Activated CD4-positive, alpha-beta memory T cell treated with anti-CD3 and anti-CD28 coated beads, Interleukin-2, amount 10 ng/mL, durations not matched to agents 7 days and 5 days (primary cell): ENCODE measurements at places on chromosomes 12 and 14.

GRCh38 chr12:101172316-101172715 lies 37.7 kb downstream of the SLC5A8 start:
- no peak for DNase-seq

DNA sequence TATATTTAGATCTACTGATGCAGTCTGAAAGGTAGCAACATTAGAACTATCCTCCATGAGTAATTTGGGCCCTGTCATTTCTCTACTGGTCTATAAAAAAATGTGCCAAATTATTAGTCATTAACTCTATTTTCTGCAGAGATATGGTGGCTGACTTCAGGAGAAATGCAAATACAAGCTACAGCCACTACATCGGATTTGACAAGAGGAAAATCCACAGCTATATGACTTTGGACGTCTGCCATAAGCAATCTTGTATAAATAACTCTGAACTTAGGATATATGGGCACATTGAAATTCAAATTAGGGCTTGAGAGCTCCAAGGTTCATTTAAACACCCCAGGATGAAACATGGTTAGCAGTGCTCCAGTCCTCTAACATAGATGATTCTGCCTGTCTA lies 983.0 kb upstream of the LRFN5 start:
- no peak for DNase-seq

- DNase-seq = no peak
Measured at GRCh38 chr12:19850346-19851065, 411.2 kb downstream of the AEBP2 start.

DNA sequence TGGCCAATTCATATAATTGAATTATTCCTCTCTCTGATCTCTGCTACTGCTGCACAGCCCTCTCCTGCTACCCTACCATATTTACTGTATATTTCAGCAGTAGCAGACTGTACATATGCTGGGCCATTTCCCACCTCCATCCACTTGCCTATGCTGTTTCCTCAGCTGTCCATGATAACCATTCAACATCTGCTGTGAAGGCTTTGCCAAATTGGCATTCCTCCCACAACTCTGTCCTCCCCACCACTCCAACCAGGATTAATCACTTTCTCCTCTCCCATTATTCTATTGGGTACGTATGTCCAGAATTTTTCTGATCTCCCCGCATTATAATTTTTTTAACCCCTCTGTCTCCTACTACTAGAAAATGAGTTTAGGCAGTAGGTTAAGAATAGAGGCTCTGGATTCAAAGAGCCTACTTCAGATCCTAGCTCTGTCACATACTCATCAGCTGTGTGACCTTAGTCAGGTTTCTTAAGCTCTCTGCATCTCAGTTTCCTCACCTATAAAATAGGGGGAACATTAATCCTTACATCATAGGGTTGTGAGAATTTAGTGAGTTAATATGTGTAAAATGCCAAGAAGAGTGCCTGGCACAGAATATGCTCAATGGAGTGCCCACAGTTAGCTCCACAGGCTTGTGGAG lies 123.3 kb downstream of the KICS2 start:
- DNase-seq = no peak

DNA sequence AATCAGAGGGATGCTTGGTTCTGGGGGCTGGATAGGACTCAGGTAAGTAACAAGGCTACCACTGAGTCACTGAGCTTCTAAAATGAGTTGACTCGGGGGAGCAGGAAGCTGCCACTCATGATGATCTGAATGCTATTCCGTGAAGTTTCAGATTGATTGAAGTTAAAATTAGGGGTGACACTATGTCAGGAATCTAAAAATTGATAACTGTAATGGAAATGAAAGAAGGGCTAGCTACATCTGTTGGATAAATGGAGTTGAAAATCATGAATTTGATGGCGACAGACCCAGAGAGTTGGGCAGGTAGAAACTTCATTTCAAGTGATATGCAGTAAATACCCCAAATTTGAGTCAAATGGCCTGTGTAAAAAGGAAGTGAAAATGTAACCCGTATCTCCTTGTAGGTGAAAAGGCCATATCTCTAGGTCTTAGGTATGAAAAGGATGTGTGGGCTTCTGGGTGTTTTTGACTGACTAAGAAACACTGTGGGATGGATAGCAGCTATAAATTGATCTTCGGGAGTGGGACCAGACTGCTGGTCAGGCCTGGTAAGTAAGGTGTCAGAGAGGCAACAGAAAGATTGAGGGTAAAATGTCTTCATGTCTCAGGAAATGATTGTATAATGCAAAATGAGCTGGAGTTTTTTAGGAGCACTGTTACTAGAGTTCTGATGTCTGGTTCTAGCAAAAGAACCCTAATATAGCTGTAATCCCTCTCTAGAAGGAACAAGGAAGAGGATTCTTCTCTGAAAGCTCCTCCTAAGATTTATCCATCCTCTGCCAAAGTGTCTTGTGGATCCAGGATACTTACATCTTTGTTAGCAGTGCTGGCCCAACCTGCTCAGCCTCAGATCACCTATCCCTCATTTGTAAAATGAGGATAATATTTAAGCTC lies 57.3 kb downstream of the DAD1 start:
- no peak for DNase-seq

DNA sequence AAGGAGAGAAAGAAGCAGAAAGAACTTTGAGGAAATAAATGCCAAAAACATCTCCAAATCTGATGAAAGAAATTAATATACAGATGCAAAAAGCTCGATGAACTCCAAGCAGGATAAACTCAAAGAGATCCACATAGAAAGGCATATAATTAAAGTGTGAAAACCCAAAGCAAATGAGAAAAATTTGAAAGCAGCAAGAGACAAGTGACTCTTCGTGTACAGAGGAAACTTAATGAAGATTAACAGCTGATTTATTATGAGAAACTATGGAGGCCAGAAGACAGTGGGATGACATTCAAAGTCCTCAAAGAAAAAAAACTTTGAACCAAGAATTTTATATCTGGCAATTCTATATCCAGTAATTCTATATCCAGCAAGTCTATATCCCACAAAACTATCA lies 163.0 kb upstream of the TMCC3 start:
- DNase-seq = no peak

GRCh38 chr14:54758041-54758440 lies 144.6 kb downstream of the GCH1 start:
- no peak for DNase-seq

- DNase-seq = no peak
Measured at GRCh38 chr12:89685363-89685972, 23.2 kb downstream of the ATP2B1 start.

DNA sequence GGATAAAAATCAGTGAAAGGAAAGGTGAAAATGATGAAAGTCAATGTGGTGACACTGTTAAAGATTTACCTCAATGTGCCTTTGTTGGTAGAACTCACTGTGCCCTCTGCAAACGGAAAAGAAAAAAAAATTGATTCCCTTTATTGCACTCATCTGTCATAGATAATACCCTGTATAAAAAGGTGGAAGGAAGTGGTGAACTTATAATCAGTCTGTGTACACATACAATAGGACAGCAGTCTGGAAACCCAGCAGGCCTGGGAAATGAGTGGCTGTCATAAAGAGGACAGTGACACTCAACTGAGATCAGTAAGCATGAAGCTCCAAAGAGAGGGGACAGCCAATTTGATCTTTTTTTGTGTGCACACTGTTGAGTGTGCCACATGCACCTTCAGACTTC lies 364.7 kb downstream of the NOVA1 start:
- DNase-seq = no peak

GRCh38 chr12:72448805-72449204 lies 176.6 kb downstream of the TRHDE start:
- DNase-seq = no peak

DNA sequence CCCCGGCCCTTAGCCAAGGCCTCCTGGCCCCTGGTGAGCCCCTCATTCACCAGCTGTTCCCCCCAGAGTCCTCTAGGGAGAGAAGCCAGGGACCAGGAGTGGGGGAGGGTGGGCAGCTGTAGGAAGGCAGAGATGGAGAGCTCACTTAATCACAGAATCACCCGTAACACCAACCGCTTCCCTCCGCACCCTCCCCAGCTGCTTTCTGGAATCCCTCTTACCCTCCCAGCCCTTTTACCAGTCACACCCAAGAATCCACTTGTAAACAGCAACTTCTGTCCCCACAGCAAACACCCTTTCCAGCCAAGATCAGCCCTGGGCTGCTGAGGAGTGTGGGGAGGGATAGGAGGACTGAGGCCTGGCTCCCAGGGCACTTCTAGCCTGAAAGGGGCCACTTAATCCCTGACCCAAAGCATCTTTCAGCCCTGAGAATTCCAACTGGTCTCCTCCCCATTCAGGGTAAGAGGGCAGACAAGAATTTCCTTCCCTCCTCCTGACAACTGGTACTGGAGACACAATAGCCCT lies 18.8 kb downstream of the NCKAP5L start:
- no peak for DNase-seq

DNA sequence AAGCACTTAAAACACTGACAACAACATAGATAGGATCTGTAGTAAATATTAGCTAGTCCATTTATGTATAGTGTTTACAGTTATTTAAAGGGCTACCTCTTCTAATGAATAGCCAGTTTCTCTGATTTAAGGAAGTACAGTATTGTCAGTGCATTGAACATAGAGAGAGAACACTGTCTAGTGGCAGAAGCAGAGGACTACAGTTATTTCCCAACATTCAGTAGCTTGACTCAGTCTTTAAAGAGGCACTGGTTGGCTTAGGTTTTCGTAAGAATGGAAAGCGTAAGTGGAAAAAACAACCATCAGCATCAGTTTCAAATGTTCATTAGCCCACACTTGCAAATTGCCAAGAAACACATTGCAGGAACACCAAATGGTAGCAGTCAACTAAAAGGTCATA lies 125.0 kb upstream of the HMGA2 start:
- no peak for DNase-seq

GRCh38 chr14:105427412-105427811 lies 7.8 kb downstream of the MTA1 start:
- no peak for DNase-seq

DNA sequence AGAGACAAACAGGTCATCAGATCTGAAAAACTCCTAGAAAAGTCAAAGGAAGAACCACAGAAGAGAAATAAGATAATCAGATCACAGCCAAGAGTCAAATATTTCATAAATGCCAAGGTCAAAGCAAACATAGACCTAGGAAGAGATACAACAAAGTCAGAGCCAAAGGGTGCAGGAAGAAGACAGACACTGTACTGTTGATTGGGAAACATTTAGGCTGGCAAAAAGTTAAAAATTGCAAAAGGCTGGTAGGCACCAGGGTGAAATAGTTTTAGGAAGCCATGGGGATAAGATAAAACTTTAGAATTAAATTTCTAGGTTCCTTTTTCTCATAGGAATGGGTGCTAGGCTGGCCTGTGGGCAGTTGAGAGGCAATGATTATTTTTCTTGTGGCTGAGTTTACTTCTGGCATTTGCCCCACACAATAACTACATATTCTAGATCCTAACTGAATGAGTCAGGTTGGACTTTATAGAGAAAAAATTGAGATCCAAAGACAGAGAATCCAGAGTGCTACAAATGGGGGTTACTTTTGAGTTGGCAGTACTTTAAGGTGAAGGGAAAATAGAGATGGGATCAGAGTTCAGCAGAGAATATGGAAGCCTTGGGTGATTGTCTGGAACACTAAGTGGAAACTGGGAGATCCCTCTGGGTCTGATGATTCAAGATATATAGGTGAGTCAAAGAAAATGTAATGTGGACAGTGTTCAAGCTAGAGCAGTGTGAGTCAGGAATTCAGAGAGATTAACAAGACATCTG lies 215.5 kb downstream of the C12orf50 start:
- no peak for DNase-seq

GRCh38 chr14:23115039-23115731 lies 3.9 kb downstream of the CEBPE start:
- no peak for DNase-seq

- no peak for DNase-seq
Measured at GRCh38 chr12:42641221-42641885, 51.8 kb upstream of the PRICKLE1 start.

DNA sequence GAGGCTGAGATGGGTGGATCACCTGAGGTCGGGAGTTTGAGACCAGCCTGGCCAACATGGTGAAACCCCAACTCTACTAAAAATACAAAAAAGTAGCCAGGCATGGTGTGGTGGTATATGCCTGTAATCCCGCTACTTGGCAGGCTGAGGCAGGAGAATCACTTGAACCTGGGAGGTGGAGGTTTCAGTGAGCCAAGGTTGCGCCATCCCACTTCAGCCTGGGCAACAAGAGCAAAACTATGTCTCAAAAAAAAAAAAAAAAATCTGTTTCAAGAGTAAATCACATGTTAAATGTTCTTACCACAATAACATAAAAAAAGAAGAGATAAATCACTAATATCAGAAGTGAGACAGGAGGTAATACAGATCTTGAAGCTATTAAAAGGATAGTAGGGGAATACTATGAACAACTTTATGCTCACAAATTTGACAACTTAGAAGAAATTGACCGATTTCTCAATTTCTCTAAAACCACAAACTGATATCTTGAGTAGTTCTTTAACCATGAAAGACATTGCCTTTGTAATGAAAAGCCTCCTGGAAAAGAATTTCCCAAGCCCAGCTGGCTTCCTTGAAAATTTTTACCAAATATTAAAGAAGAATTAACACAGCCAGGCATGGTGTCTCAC lies 37.7 kb downstream of the TAOK3 start:
- DNase-seq = no peak
